CD4-positive, alpha-beta T cell (primary cell): ENCODE measurements at places on chromosomes 3 and 15.

DNA sequence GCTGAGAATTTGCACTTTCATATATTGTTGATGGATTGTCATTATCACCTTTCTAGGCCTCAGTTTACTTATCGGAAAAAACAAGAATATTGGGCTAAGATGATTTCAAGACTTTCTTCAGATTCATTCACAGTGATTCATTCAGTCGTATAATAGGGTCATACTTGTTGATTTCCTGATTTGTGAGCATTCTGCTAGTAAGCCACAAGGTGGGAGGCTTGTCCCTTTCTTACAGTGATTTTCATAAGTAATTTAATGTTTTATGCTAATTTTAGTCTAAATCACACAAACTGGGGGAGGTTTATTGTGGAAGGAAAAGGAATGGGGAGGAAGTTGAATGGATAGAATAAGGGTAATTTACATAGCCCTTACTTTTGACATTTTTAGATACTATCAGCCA lies 126.8 kb upstream of the GOLGA6L4 start:
- DNase-seq: no peak

DNA sequence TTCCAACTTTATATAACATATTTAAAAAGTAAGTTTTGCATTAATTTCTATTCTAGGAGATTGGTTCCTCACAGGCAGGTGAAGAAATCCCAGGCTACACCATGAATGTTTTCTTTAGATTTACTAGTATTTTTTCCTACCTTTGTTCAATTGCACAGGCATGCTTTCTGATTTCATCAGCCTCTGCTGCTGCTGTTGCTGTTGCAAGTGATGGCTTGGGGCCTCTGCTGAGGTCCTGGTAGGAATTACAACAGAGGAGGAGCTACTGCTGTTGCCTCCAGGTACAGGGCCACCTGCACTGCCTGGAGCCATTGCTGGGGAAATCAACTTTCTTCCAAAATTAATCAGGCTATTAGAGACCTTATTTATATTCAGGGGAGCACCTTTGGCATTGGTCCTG lies 353.3 kb downstream of the PLCL2 start:
- no peak for DNase-seq

DNA sequence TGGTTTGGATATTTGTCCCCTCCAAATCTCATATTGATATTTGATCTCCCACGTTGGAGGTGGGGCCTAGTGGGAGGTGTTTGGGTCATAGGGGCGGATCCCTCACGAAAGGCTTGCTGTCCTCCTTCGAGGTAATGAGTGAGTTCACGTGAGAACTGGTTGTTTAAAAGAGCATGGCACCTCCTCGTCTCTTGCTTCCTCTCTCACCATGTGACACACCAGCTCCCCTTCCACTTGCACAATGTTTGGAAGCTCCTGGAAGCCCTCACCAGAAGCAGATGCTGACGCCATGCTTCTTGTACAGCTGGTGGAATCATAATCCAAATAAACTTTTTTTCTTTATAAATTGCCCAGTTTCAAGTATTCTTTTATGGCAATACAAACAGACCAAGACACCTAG lies 38.6 kb downstream of the RFTN1 start:
- DNase-seq: no peak

GRCh38 chr3:154977666-154978065 lies 102.5 kb upstream of the MME start:
- DNase-seq: no peak

- no peak for DNase-seq
These were observed 35.8 kb downstream of the ATP2B2 start for GRCh38 chr3:10469441-10470119.

DNA sequence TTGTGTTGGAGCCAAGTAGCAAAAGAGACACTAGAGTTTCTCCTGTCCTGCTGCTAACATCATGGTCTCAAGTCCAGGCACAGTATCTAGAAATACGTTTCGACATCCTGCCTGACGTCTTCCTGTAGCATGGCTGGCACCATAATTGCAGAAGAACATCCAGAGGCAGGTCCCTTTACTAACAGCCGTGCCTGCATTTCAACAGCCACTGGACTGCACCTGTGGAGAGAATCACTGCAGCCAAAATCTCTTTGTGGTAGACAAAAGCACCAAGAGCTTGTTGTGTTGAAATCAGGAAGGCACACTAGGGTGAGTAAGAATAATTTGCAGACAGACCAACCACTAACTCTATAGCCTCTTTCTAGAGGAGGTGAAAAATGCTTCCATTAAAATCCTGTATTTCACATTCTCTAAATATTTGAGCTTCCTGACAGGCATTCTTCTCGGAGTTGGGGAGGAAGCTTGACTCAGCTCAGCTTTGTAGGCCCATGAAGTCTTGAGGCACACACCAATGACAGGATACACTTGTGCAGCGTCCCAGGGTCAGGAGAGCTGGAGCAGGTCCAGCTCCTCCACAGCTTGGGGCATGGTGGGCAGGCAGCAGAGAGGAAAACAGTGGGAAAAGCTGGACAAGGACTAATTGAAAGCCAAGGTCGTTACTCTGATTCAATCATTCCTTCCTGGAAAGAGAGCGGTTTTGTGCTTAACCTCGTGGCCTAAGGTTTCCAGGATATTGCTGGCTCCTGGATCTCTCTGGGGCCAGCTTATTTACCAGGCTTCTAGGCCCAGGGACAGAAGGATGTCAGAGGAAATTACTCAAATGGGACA lies 244.9 kb downstream of the FAM43A start:
- DNase-seq: no peak

GRCh38 chr3:62119139-62119538 lies 254.2 kb downstream of the FEZF2 start:
- no peak for DNase-seq

- DNase-seq: no peak
These were observed 93.1 kb downstream of the STAG1 start for GRCh38 chr3:136658946-136659682.

DNA sequence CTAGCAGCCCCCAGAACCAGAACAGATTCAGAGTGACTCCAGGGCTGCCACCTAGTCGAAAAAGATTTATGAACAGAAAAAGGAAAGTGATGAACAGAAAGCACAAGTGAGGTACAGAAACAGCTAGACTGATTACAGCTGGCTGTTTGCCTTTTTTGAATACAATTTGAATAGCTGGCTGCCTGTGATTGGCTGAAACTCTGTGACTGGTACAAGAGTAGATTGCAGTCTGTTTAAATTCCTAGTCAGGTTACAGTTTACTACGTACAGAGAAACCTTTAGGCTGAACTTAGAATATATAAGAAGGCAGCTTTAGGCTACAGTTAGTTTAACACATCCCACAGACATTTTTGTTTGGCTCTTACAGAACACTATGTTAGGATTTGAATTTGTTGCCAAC lies 10.0 kb downstream of the CCDC13 start:
- no peak for DNase-seq

GRCh38 chr3:52054661-52055511 lies 1.5 kb downstream of the DUSP7 start:
- DNase-seq: no peak

DNA sequence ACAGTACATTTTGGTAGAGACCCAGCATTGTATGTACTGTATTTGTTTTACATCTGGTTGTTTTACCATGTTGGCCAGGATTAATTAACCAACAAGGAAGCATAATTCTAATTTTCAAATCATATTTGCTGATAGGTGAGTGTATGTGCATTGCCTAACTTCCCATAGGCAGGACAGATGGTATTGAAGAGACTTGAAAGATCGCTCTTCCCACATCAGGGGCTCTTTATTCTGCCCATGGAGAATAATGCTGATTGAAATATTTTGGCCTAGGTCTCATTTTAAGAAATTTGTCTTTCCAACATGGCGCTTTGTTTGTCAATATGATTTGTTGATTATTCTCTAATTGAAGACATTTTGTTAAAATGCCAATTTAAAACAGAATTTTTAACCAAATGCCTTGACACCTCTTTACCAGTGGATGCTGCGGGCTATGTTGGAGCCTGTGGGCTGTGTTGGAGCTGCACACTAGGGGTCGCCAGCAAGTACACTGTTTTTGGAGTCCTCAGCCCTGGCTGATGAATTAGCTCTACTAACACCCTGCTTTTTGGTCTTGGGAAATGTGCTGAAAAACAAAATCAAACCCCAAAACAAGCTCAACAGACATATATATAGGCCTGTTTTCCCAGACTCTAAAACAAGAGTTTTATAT lies 5.3 kb downstream of the P2RY12 start:
- DNase-seq: no peak
